Cardiac muscle cell (in vitro differentiated cells and primary cell): ENCODE measurements at places on chromosomes 11 and 22. TPM values are rescaled to one million over a fixed set of nuclear protein-coding genes. Genes with fewer than 3 reads are reported as not detected.

The UPK2 gene
- total RNA-seq: 0.89 TPM in 1 of 2 replicates, not detected in the other

The ADSL gene
- total RNA-seq: 110 and 138 TPM in 2 replicates

The CENPM gene
- 22.0 and 26.7 TPM in 2 replicates for total RNA-seq

The RIMBP3C gene
- total RNA-seq: 1.1 and 3.2 TPM in 2 replicates

The JHY gene
- 1.1 and 2.5 TPM in 2 replicates for total RNA-seq

The MAPK8IP2 gene
- total RNA-seq: 1.7 and 2.4 TPM in 2 replicates

The KCNQ1 gene
- 7.8 and 18.6 TPM in 2 replicates for total RNA-seq

The CDC45 gene
- 7.6 and 9.1 TPM in 2 replicates for total RNA-seq

The RASL10A gene
- 3.6 and 4.1 TPM in 2 replicates for total RNA-seq

The TTLL1 gene
- 29.9 and 38.2 TPM in 2 replicates for total RNA-seq

The OR10G7 gene
- not detected in 2 replicates for total RNA-seq

GRCh38 chr11:96664110-96664509 is 274.3 kb downstream of the JRKL start:
- no peaks in the 10 kb centered on the region for H3K4me1 ChIP-seq
- peak; percentile 2 for DNase-seq
- no peak overlapping the region for H3K4me3 ChIP-seq
- H3K27ac ChIP-seq: no peak overlapping the region

GRCh38 chr11:26859416-26859815 is 134.5 kb upstream of the FIBIN start:
- DNase-seq: no peak
- no peaks in the 10 kb centered on the region for H3K4me1 ChIP-seq
- H3K36me3 ChIP-seq: no peaks in the 10 kb centered on the region

- no peak for DNase-seq
- H3K27ac ChIP-seq: no peak overlapping the region
- H3K4me1 ChIP-seq: no peaks in the 10 kb centered on the region
- no peak overlapping the region for H3K4me3 ChIP-seq
- H3K36me3 ChIP-seq: peaks cover 6% of the 10 kb centered on the region
- no peaks in the 10 kb centered on the region for H3K27me3 ChIP-seq
Measured at GRCh38 chr11:9301720-9302119, 12.7 kb downstream of the TMEM41B start.

DNA sequence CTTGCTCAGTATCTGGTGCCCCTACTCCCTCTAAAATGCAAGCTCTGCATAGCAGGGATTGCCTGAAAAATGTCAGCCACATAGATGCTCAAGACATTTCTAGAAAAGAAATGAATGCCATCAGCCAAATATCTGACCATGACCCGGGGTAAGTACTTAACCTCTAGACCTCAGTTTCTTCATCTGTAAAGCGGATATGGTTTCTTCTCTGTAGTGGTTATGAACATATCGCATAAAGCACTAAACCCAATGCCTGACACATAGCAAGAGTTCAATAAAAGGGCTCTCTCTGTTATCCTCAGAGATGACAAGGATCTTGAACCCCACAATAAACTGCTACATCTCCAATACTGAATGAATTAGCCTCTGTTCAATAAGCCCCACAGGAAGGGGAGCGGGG is 122.6 kb downstream of the ABTB2 start:
- H3K4me3 ChIP-seq: no peak overlapping the region
- H3K4me1 ChIP-seq: peaks cover 25% of the 10 kb centered on the region
- H3K27ac ChIP-seq: no peak overlapping the region
- no peaks in the 10 kb centered on the region for H3K36me3 ChIP-seq
- no peaks in the 10 kb centered on the region for H3K27me3 ChIP-seq
- no peak for DNase-seq

DNA sequence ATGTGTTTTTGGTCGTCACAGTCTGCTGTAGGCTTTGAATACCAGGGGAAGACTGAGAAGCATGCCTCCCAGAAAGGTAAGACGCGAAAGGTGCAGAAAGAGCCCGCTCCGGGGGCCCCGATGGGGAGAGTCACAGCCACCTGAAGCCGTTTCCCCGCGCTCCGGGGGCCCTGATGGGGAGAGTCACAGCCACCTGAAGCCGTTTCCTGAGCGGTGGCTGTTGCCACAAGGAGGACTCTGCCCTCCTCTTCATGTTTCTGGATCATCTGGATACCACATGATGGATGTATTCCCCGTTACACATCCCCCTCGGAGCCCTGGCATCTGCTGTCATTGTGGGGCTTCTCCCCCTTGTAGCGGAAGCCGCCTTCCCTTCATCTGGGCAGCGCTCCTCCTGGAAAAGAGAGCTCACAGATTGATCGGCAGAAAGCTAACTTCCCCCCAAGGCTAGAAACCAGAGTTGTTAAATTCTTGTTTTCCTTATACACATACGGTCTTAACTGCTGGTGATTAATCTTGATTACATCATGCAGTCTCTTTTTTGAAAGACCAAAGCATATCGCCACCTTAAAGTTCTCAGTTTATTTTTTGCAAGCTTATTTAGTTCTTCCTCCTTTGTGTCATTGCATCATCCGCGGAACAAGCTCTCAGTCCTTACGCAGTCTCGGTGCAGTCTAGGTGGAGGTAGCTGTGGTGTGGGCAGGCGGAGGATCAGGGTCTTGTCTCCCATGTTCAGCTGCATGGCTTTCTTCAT is 17.5 kb downstream of the CTTN start:
- no peak overlapping the region for H3K27ac ChIP-seq
- H3K4me3 ChIP-seq: no peak overlapping the region
- H3K4me1 ChIP-seq: no peaks in the 10 kb centered on the region
- DNase-seq: no peak
- no peaks in the 10 kb centered on the region for H3K27me3 ChIP-seq

GRCh38 chr11:64856382-64857227 is 12.2 kb upstream of the CDC42BPG start:
- peak; percentile 62 for DNase-seq
- H3K36me3 ChIP-seq: peaks cover 8% of the 10 kb centered on the region
- no peaks in the 10 kb centered on the region for H3K4me1 ChIP-seq
- H3K27me3 ChIP-seq: no peaks in the 10 kb centered on the region
- no peak overlapping the region for H3K4me3 ChIP-seq
- no peak overlapping the region for H3K27ac ChIP-seq

GRCh38 chr22:44120314-44120704 is 60.4 kb upstream of the PARVG start:
- H3K4me1 ChIP-seq: no peaks in the 10 kb centered on the region
- no peaks in the 10 kb centered on the region for H3K36me3 ChIP-seq
- no peak overlapping the region for H3K4me3 ChIP-seq
- H3K27me3 ChIP-seq: no peaks in the 10 kb centered on the region

DNA sequence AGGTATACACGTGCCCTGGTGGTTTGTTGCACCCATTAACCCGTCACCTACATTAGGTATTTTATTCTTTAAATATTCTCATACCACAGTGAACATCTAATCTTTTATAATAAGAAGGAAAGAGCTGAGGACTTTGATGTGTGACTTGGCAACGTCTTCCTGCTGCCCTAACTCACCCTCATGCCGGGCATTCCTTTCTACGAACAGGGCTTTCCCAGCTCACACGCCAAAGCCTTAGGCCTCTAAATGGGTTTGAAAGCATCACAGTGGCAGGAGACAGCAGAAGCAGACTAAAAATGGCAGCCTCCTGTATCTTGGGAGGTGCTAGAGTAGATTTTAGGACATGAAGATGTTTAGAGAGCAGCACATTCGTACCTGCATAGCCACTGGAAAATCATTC is 52.6 kb downstream of the CLTCL1 start:
- no peaks in the 10 kb centered on the region for H3K27me3 ChIP-seq
- H3K27ac ChIP-seq: no peak overlapping the region
- H3K4me3 ChIP-seq: no peak overlapping the region
- DNase-seq: no peak
- H3K4me1 ChIP-seq: no peaks in the 10 kb centered on the region

GRCh38 chr11:2797121-2797711 is 88.4 kb downstream of the CDKN1C start:
- H3K4me1 ChIP-seq: peaks cover 11% of the 10 kb centered on the region
- no peak overlapping the region for H3K27ac ChIP-seq
- DNase-seq: no peak
- H3K36me3 ChIP-seq: no peaks in the 10 kb centered on the region
- H3K27me3 ChIP-seq: no peaks in the 10 kb centered on the region
- no peak overlapping the region for H3K4me3 ChIP-seq

DNA sequence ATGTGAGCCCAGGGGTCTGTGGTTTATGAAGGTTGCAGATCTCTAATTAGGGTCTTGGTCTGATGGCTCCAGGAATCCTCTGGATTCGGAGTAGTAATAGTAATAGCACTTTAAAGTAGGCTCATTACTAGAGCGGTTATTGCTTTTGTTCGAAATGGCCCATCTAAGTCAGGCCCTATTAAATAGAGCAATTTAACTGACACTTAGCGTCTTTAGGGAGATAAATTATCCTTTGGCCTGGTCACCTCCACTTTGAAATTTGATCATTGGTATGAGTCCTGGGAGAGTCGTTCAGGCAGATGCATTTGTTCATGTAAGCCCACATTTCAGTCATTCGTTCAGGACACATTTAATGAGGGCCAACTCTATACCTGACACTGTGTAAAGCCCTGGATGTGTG is 54.8 kb downstream of the LDLRAD3 start:
- H3K27ac ChIP-seq: no peak overlapping the region
- no peaks in the 10 kb centered on the region for H3K4me1 ChIP-seq
- no peaks in the 10 kb centered on the region for H3K27me3 ChIP-seq

GRCh38 chr11:68804786-68805185 is 36.9 kb downstream of the CPT1A start:
- DNase-seq: no peak
- no peak overlapping the region for H3K27ac ChIP-seq
- no peaks in the 10 kb centered on the region for H3K36me3 ChIP-seq
- H3K27me3 ChIP-seq: no peaks in the 10 kb centered on the region
- H3K4me3 ChIP-seq: no peak overlapping the region
- peaks cover 6% of the 10 kb centered on the region for H3K4me1 ChIP-seq

GRCh38 chr11:93633835-93634234 is 27.6 kb upstream of the CEP295 start:
- H3K4me1 ChIP-seq: peaks cover 3% of the 10 kb centered on the region
- H3K27ac ChIP-seq: no peak overlapping the region
- DNase-seq: no peak
- H3K36me3 ChIP-seq: no peaks in the 10 kb centered on the region

GRCh38 chr22:23234409-23235161 is 54.3 kb downstream of the BCR start:
- DNase-seq: no peak
- no peak overlapping the region for H3K4me3 ChIP-seq
- peaks cover 23% of the 10 kb centered on the region for H3K4me1 ChIP-seq
- H3K27me3 ChIP-seq: no peaks in the 10 kb centered on the region
- no peaks in the 10 kb centered on the region for H3K36me3 ChIP-seq

DNA sequence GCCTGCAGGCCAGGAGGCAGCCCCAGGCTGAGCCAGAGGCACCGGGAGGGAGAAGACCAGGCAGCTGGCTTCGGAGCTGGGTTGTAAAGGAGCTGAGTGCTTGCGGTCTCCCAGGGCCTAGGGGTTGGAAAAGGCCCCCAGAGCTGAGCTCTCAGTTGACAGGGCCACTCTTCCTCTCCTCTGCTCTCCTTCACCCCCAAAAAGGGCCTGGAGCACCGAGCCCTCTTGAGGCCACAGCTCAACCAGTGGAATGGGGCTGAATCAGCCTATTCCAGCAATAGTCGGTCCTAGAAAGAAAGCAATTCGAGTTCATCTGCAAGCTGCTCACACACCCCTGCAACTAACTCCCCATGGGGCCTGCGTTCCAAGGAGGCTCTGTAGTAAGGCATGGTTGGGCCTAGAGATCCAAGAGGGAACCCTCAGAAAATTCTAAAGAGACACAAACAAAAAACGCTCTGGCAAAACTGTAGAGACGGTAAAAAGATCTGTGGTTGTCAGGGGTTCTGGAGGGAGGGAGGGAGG is 205.0 kb downstream of the BUD13 start:
- no peak overlapping the region for H3K27ac ChIP-seq
- no peaks in the 10 kb centered on the region for H3K4me1 ChIP-seq
- no peaks in the 10 kb centered on the region for H3K27me3 ChIP-seq
- no peaks in the 10 kb centered on the region for H3K36me3 ChIP-seq

DNA sequence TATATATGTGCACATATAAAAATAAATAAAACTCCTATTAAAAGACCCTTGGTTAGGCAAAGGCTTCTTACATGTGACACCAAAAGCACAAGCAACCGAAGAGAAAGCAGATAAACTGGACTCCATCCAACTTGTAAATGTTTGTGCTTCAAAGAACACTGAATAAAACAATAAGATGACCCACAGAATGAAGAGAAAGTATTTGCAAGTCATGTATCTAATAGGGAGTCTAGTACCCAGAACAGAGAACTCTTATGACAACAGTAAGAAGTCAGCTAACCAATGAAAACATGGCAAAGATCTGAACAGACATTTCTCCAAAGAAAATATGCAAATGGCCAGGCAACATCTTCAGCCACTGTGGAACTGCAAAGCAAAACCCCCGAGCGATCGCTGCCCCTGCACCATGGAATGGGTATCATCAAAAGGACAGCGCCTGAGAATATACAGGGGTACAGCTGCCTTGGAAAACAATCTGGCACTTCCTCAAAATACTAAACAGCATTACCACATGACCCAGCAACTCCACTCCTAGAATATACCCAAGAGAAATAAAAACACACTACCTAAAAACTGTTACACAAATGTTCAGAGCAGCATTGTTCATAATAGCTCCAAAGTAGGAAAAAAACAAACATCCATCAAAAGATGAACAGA is 17.2 kb downstream of the BRD1 start:
- no peaks in the 10 kb centered on the region for H3K27me3 ChIP-seq
- no peaks in the 10 kb centered on the region for H3K4me1 ChIP-seq

GRCh38 chr22:49950396-49950994 is 10.1 kb upstream of the PIM3 start:
- H3K27ac ChIP-seq: no peak overlapping the region
- H3K4me1 ChIP-seq: peaks cover 15% of the 10 kb centered on the region
- H3K4me3 ChIP-seq: no peak overlapping the region
- no peaks in the 10 kb centered on the region for H3K27me3 ChIP-seq
- no peaks in the 10 kb centered on the region for H3K36me3 ChIP-seq
